H1 (cell line): ENCODE measurements at places on chromosomes 3 and 15. TPM values are rescaled to one million over a fixed set of nuclear protein-coding genes. Genes with fewer than 3 reads are reported as not detected.

Gene AGBL1
- not detected in 2 replicates for total RNA-seq

Gene STRIT1
- total RNA-seq, result 0.38 and 0.47 TPM in 2 replicates

GRCh38 chr15:66937588-66937987, 127.8 kb upstream of the SMAD3 start:
- no peaks in the 10 kb centered on the region for H3K27me3 ChIP-seq
- H3K4me1 ChIP-seq, result no peaks in the 10 kb centered on the region; the same call in 1 of the 2 replicates
- no peak overlapping the region for H3K27ac ChIP-seq
- H3K4me3 ChIP-seq, result no peak overlapping the region

GRCh38 chr3:150286390-150287147, 121.5 kb upstream of the TSC22D2 start:
- H3K27me3 ChIP-seq, result no peaks in the 10 kb centered on the region
- peak; percentile 51 for DNase-seq
- no peaks in the 10 kb centered on the region for H3K36me3 ChIP-seq
- H3K27ac ChIP-seq, result no peak overlapping the region
- H3K4me1 ChIP-seq, result no peaks in the 10 kb centered on the region

GRCh38 chr15:38253351-38253781, 730 bp downstream of the SPRED1 start:
- no peak for DNase-seq
- H3K4me3 ChIP-seq, result peak overlapping the region; percentile 94
- no peaks in the 10 kb centered on the region for H3K36me3 ChIP-seq
- peaks cover 3% of the 10 kb centered on the region for H3K4me1 ChIP-seq
